ENCODE measurements at places on chromosomes 3 and 15.

GRCh38 chr15:67188551-67189218 lies 65.8 kb downstream of the AAGAB start:
- no peaks in the 10 kb centered on the region for H3K4me1 ChIP-seq
- DNase-seq: no peak
- no peaks in the 10 kb centered on the region for H3K36me3 ChIP-seq
- no peak overlapping the region for H3K27ac ChIP-seq

DNA sequence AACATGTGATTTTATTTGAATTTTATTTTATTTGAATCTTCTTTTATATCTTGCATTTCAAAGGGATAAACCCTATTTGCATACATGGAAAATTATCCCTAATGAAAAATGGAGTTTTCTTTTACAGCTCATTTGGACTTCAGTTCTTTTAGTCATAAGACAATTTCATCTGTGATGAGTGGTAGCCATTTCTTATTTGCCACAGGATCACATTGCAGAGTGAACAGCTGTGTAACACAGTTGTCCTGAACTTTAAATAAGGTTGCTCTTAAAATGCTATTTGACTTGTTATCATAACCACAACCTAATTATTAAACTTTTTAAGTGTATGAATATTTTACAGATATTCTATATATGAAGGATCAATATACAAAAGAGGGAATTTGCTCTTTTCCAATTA lies 221.7 kb upstream of the ROPN1 start:
- DNase-seq: no peak
- H3K36me3 ChIP-seq: no peaks in the 10 kb centered on the region
- H3K27ac ChIP-seq: no peak overlapping the region
- no peaks in the 10 kb centered on the region for H3K4me1 ChIP-seq
- no peak overlapping the region for H3K4me3 ChIP-seq
- H3K27me3 ChIP-seq: no peaks in the 10 kb centered on the region

- H3K27me3 ChIP-seq: no peaks in the 10 kb centered on the region
- no peaks in the 10 kb centered on the region for H3K36me3 ChIP-seq
- H3K4me1 ChIP-seq: peaks cover 33% of the 10 kb centered on the region
Measured at GRCh38 chr15:98884894-98885293, 122.7 kb downstream of the PGPEP1L start.

DNA sequence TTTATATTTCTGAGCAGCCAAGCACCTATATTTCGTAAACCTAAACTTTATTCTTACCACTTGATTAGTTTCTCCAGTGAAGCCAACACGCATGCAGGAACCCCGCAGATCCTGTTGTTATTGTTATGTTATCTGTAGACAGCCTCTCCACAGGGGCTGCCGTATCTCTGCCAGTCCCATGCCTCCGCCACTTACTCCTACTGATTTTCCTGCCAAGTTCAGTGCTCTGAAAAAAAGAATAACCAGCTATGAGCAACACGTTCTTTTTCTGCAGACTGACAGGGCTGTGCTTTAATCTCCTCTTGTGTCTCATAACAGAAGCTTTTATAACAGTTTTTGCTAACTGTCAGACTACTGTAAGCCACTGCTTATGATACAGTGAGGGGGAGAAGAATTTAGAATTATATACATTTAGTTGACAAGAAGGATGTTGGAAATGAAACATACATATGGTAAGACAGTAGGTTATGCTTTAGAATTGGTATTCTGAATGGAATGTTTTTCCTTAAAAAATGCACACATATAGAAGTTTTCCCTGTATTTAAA lies 347.4 kb downstream of the SI start:
- no peak for DNase-seq
- H3K27ac ChIP-seq: no peak overlapping the region
- H3K27me3 ChIP-seq: no peaks in the 10 kb centered on the region
- no peaks in the 10 kb centered on the region for H3K36me3 ChIP-seq
- H3K4me3 ChIP-seq: no peak overlapping the region

DNA sequence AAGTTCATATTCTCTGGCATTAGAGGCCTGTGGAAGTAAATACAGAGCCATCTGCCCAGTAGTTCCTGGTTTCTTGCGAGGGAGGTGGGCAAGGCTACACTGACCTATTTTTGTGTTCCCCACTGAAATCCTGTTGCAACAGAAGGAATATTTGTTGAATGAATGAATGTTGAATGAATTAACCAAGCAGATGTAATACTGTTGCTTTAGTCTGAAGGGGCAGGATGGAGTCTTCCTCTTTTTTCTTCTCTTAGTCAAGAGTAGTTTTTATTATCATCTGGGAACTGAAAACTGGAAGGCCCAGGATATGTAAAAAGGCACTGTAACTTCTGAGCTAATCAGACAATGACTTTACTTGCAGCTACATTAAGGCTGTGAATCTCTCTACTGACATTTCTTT lies 17.1 kb downstream of the BLOC1S6 start:
- no peaks in the 10 kb centered on the region for H3K4me1 ChIP-seq
- H3K36me3 ChIP-seq: peaks cover 7% of the 10 kb centered on the region
- H3K27me3 ChIP-seq: no peaks in the 10 kb centered on the region
- H3K4me3 ChIP-seq: no peak overlapping the region
- no peak for DNase-seq

GRCh38 chr15:39589815-39590644 lies 9.2 kb downstream of the THBS1 start:
- no peak for DNase-seq
- no peak overlapping the region for H3K4me3 ChIP-seq
- no peak overlapping the region for H3K27ac ChIP-seq
- H3K36me3 ChIP-seq: no peaks in the 10 kb centered on the region
- no peaks in the 10 kb centered on the region for H3K27me3 ChIP-seq
